ENCODE measurements at places on chromosomes 6 and 20.

GRCh38 chr6:140566781-140567277, 1192.4 kb upstream of the CITED2 start:
- no peak for DNase-seq

DNA sequence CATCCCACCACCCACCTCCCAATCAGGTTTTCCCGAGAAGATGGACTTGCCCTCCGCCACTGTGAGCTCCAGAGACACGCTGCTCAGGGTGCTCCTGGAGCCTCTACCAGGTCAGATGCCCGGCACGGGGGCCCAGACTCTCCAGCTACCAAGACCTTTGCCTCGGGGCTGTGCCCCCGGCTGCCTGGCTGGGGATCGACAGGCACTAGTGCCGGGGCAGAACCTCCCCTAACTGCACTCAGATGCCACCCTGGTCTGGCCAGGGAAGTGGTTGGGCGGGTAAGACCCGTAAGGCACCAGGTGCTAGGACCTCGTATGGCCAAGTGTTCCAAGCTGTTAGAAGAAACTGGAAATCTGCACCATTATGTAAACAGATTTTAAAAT, 100.7 kb downstream of the ASXL1 start:
- DNase-seq = no peak

DNA sequence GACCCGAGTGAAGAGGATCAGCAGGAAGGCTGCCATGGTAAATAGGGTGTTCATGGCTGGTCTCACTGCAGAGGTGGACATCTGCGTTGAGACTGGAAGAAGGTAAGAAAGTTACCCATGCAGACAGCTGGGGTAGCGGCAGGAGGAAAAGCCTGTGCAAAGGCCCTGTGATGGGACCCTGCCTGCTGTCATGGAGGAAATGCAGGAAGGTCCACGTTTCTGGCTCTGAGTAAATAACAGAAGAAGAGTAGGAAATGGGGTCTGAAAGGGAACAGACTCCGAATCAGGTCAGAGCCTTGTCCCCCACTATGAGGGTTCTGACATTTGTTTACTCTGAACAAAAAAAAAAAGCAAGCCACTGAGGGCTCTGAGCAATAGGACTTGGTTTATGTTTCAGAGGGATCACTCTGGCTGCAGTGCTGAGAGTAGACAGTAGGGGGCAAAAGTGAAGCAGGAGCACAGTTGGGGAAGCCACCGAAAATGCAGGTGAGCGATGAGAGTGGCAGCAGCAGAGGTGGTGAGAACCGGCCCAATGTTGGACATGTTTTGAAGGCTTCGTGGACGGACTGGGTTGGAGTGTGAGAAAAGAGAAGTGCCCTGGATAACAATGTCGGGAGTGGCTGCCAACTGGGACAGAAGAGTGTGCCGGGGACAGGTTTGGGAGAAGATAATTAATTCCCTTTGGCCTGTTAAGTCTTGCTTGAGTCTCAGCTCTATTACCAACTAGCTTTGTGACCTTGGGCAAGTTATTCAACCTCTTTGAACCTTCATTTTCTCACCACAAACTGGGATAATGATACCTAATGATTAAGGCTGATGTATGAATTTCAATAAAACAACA, 57.9 kb upstream of the MAP7 start:
- DNase-seq = peak; percentile 81

- no peak for DNase-seq
Measured at GRCh38 chr6:89118931-89119330, 1.1 kb upstream of the SRSF12 start.

DNA sequence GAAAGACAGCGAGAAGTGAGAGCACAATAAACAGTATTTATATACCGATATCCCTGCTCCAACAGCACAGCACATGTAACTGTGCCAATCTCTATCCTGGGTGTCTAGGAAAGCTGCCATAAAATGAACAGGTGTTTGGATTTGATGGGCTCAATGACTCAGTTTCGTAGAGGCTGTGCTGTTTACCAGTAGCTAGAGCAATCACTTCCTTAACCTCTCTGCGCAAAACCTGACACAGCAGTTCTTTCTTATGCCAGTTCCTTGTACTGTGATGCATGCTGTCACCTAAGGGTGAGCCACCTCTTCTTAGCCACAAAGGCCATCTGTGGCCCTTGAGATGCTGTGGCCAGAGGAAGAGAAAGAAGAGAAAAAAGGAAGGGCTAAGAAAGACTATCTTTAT, 59.3 kb downstream of the SHPRH start:
- no peak for DNase-seq

- no peak for DNase-seq
Measured at GRCh38 chr6:16837217-16837972, 76.1 kb upstream of the ATXN1 start.

DNA sequence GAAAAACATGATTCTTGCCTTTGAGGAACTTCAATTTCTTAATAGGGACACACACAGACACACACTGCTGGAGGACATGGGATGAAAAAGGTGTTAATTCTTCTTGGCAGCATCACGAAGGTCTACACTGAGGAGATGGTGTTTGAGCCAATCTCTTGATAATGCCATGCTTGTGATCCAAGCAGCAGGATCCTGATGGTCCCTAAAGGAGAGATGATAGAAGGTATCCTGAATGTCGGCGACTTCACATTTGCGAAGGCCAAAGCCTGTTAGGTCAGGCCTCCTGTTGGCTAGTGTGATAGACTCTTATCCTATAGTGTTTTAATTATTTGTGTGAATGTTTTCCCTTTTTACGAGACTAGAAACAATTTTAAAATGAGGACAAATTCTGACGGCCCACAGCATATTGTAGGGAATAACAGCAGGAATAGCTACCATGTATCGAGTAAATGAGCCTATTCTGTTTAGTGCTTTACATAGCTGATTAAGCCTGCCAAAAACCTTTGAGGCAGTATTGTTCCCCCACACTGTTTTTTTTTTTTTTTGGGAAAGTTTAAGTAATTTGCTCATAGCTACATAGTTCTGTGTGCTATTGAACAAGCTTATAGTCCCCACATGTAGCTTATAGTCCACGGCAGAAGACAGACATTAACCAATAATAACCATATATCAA, 15.3 kb upstream of the TFB1M start:
- DNase-seq = no peak

DNA sequence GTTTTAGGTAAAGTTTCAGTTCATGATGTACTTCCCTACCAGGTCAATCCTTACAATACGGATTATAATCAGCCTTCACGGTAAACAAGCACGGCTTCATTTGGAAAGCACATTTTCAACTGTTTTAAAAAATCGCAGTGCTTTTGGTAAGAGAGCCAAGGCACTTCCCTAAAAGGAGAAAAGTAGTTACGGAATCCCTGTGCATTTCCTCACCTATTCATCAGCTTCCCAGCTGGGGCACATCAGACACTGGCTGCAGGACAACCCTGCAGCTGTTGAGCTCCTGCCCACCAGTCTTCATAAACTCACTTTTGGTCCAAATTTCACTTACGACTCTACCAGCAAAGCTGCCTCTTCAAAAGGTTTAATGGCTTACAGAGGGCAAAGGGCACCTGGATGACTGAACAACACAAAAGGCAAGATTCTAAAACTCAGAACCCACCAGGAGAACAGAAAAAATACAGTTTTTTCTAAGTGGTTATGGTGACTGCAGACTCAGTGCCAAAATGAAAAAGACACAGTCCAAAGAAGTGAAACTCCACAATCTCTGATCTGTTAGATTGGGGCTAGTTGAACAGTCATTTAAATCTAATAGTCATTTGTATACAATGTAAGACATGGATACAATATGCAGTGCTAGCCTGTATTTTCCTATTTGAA, 7.5 kb downstream of the SNX5 start:
- DNase-seq = no peak

DNA sequence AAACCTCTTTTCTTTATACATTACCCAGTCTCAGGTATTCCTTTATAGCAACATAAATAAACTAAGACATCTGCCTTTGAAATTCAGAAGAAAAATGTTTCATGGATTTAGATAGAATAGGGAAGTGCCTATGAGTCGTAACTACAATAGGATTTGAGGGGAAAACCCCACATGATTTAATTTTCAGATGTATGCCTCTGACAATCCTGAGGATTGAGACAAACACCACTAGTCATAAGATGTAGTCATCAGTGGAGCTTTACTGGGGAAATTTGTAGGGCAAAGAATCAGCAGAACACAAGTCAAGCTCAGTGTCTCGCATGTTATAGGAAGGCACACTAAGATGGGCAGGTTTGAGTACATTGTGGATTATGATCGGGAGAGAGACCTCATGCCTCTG, 566.4 kb downstream of the BMP2 start:
- no peak for DNase-seq

DNA sequence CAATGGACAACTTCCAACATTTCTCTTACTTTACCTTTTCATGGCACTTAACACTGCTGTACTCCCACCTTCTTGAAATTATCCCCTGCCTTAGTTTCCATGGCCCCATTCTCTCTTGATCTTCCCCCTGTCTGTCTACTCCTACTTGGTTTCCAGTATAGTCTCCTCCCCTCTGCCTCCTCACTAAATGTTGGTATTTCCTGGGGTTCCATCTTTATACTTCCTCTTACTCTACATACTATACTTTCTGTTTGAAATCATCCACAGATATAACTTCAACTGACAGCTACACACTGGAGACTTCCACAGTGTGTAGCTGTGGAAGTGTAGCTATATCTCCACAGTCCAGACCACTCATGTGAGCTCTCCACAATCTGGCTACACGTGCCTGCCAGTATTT, 13.5 kb downstream of the ZHX3 start:
- DNase-seq = no peak

- DNase-seq = no peak
Measured at GRCh38 chr6:108948181-108948661, 100.0 kb downstream of the ARMC2 start.

GRCh38 chr6:142294679-142295078, 7.1 kb upstream of the ADGRG6 start:
- DNase-seq = no peak

- DNase-seq = no peak
Measured at GRCh38 chr20:3932681-3933080, 43.5 kb downstream of the PANK2 start.

DNA sequence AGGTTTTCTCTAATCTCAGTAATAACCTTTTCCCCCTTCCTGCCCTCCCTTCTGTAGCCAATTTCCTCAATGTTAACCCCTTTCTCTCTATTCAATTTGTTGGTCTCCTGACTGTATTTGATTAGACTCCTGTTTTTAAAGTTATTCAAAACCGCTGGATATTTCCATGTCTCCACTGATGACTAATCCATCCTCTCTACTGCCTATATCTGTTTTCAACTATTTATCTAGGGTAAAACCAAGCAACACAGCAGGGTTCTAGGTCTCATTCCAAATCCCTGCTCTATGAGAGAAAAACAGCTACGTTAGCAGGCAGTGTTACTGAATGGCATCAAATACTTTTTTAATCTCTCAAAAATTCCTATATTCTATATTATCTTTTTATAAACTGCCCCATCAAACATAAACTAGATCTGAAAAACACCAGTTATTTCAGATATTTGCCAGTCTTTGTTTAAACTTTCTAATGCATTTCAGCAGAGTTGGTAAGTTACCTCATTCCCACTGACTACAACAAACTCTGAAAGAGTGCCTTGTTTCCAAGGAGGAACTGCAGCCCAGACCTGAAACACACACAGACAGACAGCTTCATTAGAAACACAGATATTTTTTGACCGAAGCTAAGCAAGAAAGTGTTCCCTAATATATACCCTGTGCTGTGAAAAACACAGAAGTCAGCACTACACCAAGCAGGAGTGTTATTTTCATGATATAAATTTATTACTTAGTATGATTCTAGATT, 8.2 kb downstream of the RTN4IP1 start:
- no peak for DNase-seq

DNA sequence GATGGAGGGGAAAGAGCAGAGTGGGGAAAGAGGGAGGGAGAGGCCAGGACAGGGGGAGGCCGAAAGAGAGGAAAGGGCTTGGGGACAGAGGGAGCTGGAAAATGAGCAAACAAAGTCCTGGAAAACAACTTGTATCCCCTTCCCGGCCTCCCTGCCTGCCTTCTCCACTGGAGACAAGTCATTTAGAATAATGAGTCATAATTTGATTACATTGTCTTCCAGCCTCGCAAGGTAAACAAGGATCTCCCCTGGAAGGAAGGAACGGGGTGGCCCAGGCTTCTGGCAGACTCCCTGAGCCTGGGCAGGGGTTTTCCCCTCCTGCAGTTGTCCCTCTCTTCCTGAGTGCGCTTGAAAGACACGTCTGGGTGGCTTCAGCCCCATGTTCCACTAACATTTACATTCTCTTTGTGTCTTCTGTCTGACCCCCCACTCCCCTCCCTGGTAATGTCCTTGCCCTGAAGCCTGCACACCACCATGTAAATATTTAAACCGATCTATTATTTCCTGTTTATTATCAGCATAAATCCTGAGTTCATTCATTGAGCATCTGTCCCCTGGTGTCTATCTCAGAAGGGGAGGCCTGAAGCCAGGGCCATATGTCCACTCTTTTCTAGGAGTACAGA, 12.1 kb upstream of the MRPS18A start:
- no peak for DNase-seq

- no peak for DNase-seq
Measured at GRCh38 chr20:4062721-4063606, 47.6 kb upstream of the RNF24 start.

DNA sequence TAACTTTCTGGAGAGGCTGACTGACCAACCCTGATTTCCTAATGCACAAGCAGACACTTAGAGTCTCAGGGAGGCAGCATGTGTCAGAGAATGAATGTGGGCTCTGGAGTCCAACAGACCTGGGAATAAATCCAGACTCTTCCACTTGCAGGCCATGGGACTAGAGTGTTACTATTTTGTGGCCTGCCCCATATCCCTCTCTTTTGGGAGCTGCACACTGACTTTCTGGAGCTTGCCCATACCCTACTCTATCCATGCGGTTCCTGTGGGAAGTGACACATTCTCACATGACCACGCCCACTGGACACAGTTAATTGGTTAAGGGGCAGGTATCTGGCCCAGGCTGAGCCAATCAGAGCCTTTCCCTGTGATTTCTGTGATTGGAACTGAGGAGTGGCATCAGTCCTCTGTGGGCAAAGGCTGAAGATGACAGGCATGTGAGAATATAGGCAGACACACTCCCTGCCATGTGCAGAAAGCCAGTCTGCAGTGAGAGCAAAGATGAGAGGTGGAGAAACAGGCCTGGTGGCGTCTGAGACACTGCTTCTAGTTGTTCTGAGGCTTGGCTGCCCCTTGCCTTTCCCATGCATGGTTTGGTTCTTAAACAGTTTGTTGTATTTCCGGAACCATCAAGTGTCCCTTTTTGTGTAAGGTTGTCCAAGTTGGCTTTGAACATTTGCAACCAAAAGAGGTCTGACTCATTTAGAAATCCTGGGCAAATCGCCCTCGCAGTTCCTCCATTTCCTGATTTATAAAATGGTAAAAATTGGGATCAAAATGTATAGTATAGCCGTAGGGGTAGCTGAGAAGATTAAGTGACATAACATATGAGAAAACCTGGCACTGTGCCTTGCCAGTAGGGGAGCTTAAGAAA, 125.6 kb downstream of the CDC5L start:
- no peak for DNase-seq

GRCh38 chr20:31568773-31569162, 36.3 kb upstream of the ID1 start:
- DNase-seq = no peak

DNA sequence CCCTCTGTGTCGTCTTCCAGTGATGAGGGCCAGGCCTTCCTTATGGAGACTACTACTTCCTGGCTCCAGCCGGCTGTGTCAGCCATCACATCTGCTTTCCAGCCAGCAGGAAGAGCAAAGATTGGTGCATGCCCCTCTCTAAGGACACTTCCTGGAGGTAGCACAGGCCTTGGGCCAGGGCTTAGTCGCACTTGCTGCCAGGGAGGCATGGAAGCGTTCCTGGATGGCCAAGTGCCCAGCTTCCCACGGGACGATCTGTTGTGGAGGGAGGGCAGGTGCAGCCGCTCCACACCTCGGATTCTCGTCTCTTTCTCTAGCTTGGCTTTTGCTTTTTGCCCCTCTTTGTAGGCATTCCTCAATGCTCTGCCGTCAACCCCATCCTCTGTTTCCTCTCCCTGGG, 11.9 kb downstream of the ERMARD start:
- no peak for DNase-seq
